ENCODE measurements at places on chromosomes 2 and 18.

- peak; percentile 92 for DNase-seq
Measured at GRCh38 chr18:68438983-68439382, 275.9 kb downstream of the TMX3 start.

- no peak for DNase-seq
Measured at GRCh38 chr2:85134255-85134895, 1.2 kb downstream of the TCF7L1 start.

DNA sequence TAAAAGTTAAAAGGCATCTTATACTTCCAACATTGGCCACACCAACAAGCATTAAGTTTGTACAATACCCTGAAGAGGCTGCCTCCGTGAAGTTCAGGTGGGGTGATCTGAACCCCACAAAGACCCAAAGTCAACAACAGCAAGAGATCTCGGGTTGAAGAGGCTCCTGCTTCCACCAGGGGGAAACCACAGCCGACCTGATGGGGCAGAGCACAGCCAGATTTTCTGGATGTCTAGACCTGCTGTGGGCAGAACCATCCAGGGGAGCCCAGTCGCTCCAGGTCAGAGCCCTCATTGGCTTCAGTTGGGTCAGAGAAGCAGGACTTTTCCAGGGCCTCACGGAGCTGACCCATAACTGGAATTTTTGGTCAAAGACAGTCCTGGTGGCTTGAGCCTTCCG, 66.5 kb upstream of the ACKR3 start:
- DNase-seq, result no peak

DNA sequence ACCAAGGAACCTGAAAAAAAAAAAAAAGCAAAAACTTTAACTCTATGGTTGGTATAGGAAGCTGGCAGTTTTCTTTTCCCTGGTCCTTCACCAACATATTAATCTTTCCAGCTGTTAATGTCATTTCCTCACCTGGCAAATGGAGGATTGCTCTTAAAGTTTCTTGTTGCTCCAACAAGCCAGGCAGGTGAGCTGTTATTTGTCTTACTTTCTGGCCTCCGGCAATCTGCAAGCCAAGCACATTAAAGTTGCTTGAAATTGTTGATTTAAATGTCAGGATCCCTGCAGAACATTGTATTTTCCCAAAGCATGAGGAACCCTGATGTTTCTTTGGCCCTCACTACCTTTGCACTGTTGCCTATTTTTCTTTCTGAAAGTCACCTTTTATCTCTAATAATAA, 664.9 kb downstream of the METTL4 start:
- no peak for DNase-seq

- DNase-seq, result peak; percentile 99
Measured at GRCh38 chr2:161030260-161031063, 129.8 kb upstream of the TANK start.

DNA sequence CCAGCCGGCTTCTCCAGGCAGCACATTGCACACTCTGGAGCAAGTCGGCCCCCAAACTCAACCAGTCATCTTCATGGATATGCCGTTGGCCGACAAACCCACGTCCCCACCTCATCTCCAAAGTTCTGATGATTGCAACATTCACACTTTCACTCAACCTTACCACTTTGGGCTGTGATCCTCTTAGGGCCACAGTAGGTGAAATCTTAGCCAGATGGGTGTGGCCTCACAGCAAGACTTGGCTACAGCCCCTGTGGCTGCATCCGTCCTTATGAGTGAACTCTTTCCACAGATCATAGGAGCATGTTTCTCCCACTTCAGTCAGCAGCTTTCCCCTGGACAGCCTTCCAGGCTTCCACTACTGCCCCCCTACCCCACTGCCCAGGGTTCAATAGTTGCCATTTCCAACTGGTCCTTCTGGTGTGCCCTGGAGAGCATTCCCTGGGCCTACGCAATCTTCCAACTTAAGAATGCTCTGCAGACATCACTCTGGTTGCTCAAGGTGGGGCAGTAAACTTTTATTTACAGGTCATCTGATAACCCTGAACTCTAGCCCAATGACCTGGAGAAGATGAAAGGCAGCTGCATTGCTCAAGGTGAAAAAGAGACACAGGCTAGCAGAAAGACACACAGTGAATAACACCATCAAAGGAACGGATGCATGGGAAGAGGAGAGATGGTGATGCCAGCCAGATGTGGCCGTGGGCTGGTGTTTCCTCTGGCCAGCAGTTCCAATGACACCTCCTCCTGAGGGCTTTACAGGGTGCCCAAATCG, 34.5 kb downstream of the ARL4C start:
- DNase-seq, result no peak

GRCh38 chr2:167776359-167776758, 471.0 kb downstream of the STK39 start:
- DNase-seq, result no peak

DNA sequence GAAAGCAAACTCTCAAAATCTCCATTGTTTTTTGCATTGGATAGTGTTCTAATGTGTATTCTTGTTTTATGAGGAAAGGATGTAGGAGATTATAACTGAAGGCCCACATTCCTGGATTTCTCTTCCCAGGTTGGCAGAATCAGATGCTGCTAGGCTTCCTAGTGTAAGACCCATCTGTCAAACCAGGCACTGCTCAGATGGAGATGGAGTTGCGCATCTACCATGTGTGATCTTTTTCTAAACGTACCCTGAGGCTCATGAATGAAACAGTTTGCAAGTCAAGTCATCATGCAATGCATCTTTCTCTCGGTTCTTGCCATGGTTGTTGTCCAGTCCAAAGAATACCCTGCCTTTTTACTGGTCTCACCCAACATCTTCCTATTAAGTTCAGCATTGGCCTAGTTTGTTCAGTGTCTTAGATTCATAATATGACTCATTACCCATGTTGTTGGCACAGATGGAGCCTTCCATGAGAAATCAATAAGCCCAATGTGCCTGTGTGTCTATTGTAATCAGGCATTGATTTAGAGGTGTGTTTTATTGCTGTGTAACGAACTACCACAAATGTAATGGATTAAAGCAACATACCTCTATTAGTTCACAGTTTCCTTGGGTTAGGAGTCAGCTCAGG, 127.4 kb downstream of the NYAP2 start:
- DNase-seq, result no peak

DNA sequence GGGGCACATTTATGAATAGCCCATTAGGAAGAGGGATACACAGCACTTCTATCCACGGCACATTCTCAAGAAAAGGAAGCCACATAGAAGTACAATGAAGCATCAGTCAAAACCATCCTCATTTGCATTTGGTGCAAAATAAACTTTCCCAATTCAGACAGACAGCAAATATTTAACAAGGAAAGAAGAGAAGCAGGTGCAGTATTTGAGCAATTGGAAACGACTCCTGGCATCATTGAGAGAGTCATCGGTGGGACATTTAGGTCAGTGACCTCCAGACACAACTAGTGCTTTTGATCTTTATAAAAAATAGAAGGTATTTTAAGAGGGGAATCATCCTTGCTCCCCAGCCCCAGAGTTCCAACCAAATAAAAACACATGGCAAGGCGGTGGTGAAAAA, 118.0 kb downstream of the MREG start:
- no peak for DNase-seq

Data from HCEC 1CT (cell line).